RWPE1 (cell line): ENCODE measurements at places on chromosomes 4 and X.

GRCh38 chr4:100696531-100696930 is 178.7 kb upstream of the EMCN start:
- DNase-seq: no peak

DNA sequence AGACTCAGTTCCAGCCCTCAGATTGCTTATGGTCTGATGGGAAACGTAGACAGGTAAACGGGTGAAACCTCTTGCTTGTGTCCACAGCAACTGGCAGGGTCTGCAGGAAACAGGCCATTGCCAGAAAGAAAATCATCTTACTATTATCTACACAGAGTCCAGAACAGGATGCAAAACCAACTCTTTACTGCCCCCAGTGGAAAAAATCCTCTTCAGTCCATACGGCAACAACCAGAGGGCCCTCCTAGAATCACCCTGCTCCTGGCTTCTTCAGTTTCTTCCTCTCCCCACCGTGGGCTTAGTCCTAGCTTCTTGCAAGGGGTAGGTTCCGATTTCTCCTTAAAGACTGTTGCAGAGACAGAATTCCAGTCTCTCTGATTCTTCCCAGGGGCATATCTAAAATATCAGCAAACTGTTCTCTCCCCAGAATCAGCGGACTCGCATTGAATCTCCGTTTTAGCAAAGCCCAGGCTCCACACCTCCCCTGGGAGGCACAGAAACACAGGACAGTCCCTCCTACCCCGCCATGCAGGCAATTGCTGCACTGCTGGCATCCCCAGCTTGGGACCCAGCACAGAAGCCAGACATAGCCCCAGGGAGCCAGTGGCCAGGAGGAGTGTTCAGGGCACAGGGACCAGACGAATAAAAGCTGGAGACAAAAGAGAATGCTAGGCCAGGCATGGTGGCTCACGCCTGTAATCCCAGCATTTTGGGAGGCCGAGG is 41.0 kb upstream of the SH3RF1 start:
- DNase-seq: peak; percentile 45

- DNase-seq: no peak
Measured at GRCh38 chr4:171714791-171715454, 98.3 kb upstream of the GALNTL6 start.

- no peak for DNase-seq
Measured at GRCh38 chr4:181289198-181289597, 954.0 kb upstream of the TENM3 start.

DNA sequence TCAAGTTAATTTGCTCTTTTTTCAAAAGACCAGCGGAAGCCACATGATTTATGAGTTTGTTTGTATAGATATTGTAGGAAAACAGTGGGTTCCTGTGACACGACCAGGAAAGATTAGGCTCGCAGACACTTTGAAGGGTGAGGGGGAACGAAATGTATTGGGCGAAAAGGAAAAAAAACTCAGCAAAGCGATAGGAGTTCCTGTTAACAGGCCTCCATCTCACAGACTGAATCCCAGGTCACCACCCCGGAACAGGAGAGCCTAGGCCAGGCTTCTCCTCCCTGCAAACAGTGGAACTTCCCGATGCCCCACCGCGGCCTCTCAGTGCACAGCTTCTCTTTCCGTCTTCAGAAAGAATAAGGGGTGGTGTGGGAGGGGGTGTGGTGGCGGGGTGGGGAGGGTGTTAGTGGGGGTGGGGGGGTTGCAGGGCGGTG is 181.8 kb upstream of the GPRIN3 start:
- DNase-seq: no peak

DNA sequence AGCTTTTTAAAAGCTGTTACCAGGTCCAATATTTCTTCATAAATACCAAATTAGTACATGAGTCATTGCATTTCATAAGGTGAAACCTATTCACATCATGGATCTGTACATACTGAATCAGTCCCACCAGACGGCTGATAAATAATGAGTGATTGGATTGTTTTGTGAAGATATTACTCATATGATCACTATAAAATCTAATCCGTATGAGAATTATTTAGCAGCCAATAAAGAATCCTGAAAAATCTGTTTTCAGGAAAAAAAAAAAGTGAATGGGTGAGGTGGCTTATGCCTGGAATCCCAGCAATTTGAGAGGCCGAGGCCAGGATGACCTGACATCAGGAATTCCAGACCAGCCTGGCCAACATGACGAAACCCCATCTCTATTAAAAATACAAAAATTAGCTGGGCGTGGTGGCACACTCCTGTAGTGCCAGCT is 438.1 kb downstream of the INPP4B start:
- DNase-seq: peak; percentile 92

DNA sequence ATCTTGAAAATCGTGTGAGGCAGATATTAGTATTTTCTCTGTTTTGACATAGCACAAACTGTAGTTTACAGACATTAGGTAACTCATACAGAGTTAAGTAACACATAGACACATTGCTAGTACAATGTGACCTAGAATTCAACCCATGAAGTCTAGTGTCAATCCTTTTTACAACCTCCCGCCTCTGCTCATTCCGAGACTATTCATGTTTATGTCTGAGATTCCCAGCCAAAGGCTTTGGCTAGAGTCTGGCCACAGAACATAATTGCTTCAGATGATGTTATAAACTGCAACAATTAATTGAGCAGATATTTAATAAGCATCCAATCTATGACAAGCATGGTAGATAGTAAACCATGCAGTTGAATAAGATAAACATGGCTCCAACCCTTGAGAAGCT is 841.0 kb downstream of the STIM2 start:
- no peak for DNase-seq

- DNase-seq: no peak
Measured at GRCh38 chr4:187224560-187224959, 500.9 kb upstream of the FAT1 start.

GRCh38 chrX:108217876-108218275 is 126.3 kb downstream of the ATG4A start:
- DNase-seq: no peak

DNA sequence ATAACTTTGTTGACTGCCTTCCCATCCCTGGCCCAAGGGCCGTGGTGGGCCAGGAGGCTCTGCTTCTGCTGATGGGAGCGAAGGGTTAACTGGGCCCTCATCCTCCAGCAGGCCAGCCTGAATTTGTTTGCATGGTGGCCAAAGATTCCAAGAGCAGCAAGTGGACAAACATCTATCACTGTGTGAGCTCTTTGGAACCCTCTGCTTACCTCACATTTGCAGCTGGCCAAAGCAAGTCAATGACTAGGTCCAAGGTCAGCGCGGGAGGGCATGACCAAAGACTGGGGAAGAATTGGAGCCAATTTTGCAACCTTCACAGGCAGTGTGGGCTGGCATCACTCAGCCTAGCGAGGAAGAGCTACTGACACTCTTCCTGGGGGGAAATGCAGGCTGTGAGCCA is 67.8 kb upstream of the ATP6AP2 start:
- no peak for DNase-seq

GRCh38 chrX:76520273-76521054 is 93.0 kb downstream of the MAGEE1 start:
- DNase-seq: no peak

GRCh38 chr4:26779674-26780073 is 81.0 kb upstream of the STIM2 start:
- DNase-seq: peak; percentile 93

GRCh38 chrX:53605004-53605403 is 81.5 kb downstream of the HUWE1 start:
- no peak for DNase-seq

DNA sequence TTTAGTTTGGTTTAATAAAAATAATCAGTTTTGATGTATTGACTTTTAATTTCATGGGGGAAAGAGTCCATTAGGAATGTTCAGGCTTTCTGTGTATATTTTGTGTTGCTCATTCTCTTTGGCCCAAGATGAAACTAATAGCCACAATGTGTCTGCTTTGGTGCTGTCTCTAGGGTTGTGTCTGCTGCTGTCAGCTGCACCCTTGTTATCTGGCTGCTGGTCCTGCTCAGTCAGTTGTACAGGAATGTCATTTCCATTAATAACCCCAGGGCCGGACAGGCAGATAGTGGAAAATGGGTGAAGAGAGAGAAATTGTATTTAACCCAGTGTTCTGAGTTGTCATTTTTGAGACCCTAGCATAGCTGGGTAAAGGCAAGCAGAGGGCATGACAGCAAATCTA is 115.1 kb downstream of the PHEX start:
- DNase-seq: no peak

- DNase-seq: no peak
Measured at GRCh38 chr4:40939856-40940255, 190.1 kb downstream of the NSUN7 start.

DNA sequence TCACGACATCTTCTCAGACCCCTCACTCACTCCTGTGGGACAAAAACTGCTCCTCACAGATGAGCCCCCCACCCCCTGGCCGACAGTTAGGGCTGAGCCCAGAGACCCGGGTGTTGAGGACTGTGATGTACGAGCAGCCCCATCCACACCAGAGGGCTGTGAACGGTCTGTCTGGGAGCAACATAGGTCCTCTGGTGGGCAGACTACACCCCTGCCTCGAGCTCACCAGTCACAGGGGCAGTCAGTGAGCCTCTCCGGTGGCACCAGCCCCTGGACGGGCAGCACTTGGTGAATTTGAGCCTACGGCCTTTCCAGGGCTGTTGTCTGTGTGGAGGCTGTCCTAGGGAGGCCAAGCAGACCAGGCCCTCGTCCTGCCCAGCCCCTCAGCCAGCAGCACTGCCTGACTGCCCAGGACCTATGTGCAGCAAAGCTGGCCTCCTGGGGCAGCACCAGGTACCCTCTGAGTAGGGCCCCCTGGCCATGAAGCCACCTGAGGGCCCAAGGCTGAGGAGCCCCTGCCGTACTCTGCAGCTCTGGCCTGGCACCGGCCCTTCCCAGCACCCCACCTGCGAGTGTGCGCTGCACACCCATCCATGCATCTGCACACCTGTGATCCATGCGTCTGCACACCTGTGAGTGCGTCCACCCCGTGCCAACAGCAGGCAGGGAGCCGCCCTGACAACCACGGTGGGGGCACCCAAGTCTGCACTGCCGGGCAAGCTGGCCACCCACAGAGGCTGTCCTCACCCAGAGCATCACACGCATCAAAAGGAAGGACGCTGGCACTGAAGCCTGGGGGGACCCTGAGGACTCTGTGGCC is 111.6 kb upstream of the NKX1-1 start:
- DNase-seq: no peak

- no peak for DNase-seq
Measured at GRCh38 chrX:69995362-69996112, 54.2 kb downstream of the AWAT2 start.

GRCh38 chr4:77921701-77922100 is 59.1 kb downstream of the MRPL1 start:
- DNase-seq: peak; percentile 82

DNA sequence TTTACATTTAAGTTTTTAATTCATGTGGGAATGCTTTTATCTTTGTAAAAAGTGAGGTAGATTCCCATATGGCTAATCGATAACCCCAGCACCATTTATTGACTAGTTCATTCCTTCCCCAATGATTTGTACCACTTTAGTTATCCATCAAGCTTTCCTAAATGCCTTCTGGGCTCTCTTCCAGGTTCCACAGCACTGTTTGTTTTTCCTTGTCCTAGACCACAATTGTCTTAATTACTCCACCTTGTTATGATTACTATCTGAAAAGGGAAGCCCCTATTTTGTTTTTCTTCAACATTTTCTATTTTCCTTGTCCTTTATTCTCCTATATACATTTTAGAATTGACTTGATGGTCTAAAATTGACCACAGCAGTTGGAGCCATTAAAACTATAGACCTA is 48.5 kb upstream of the GPRIN3 start:
- DNase-seq: no peak

DNA sequence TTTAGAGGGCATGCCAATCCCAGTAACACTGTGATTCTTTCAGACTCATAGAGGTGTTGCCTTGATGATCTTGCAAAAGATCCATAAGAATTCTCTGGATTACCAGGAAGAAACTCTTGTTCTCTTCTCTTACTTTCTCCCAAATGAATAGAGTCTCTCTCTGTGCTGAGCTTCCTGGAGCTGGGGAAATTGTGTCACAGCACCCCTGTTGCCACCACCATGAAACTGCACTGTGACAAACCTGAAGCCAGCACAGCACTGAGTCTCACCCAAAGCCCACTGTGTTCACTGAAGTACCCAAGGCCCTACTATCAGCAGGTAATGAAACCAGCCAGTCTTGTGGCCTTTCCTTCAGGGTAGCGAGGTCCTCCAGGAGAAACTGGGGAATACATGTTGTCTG is 332.7 kb upstream of the FGF16 start:
- DNase-seq: no peak

GRCh38 chr4:139295942-139296299 is 5.4 kb upstream of the NAA15 start:
- no peak for DNase-seq

GRCh38 chr4:108135549-108136209 is 33.1 kb downstream of the LEF1 start:
- peak; percentile 53 for DNase-seq

- peak; percentile 18 for DNase-seq
Measured at GRCh38 chrX:54786967-54787366, 11.1 kb downstream of the ITIH6 start.

GRCh38 chrX:112051576-112051975 is 31.0 kb downstream of the TRPC5 start:
- DNase-seq: no peak

DNA sequence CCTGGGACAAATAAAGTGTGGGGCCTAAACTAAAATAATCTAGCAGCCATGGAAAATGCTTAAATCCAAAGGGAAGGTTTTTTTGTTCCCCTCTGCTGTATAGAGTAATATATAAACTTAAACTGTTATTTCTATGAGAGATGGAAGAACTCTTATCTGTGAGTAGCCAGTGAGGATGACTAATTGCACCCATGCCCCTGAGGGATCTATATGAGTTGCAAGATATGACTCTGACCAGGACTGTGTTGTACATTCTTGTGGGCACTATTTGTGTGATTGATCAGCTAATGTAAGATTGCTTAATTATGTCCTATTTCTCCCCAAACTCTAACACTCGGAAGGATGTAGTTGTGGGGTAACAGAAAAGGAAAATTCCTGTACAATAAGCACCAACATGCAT is 35.2 kb upstream of the AMBN start:
- DNase-seq: no peak

- no peak for DNase-seq
Measured at GRCh38 chr4:173958445-173958844, 325.0 kb downstream of the FBXO8 start.

- no peak for DNase-seq
Measured at GRCh38 chr4:145861336-145862318, 77.0 kb downstream of the ZNF827 start.

GRCh38 chrX:9467751-9468150 is 2.9 kb downstream of the TBL1X start:
- no peak for DNase-seq

GRCh38 chr4:166972071-166972470 is 262.2 kb downstream of the SPOCK3 start:
- DNase-seq: peak; percentile 39

DNA sequence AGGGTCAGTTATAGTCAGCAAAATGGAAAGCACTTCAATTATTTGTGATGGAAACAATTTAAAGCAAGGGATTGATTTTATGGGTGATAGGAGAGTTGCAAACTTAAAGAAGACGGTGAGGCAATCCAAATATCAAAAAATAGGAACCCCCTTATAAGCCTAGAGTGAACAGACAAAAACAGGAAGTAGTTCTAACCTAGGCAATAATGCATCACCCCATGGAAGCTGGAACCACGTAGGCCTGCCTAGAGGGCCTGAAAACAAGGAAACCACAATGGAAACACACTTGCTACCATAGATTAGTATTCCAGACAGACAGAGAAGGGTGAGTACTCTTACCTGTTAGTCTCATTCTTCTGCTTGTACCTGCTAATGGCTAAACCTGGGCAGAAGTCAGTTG is 13.5 kb upstream of the GK2 start:
- DNase-seq: no peak
